ENCODE measurements at places on chromosomes 13 and 19.

GRCh38 chr19:34452723-34453122 lies 24.5 kb downstream of the UBA2 start:
- DNase-seq, result no peak

DNA sequence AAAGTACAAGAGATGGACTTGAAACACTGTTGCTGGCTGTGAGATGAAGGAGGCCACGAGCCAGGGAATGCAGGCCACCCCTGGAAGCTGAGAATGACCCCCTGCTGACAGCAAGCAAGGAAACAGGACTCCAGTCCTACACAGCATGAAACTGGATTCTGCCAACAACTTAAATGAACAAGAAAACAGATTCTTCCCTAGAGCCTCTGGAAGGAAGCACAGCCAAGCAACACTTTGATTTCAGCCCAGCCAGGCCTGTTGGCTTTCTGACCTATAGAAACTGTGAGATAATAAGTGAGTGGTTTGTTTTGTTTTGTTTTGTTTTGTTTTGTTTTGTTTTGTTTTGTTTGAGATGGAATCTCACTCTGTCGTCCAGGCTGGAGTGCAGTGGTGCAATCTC lies 105.3 kb upstream of the CACNA1A start:
- DNase-seq, result no peak

GRCh38 chr13:97318532-97318931 lies 96.4 kb downstream of the MBNL2 start:
- no peak for DNase-seq

DNA sequence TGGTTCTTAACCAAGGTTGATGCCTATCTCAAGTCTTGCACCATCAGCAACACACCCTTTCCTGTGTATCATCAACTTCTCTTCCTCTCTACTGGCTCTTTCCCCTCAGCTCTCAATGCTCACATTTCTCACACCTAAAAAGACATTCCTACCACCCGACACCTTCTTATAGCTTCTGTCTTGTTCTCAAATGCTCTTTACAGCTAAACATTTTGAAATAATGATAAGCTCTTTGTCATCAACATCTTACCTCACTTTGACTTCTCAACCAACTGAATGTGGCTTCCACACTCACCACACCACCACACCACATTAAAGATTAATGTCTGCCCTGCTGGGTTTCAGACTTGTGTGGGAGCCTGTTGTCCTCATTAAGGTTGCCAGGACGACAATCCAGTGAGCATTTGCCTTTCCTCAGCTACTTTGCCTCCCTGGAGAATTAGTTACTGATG lies 67.8 kb downstream of the RXFP2 start:
- DNase-seq, result peak; percentile 54

GRCh38 chr19:29397748-29398147 lies 128.0 kb upstream of the VSTM2B start:
- no peak for DNase-seq

GRCh38 chr19:6088602-6089049 lies 21.7 kb downstream of the RFX2 start:
- no peak for DNase-seq

DNA sequence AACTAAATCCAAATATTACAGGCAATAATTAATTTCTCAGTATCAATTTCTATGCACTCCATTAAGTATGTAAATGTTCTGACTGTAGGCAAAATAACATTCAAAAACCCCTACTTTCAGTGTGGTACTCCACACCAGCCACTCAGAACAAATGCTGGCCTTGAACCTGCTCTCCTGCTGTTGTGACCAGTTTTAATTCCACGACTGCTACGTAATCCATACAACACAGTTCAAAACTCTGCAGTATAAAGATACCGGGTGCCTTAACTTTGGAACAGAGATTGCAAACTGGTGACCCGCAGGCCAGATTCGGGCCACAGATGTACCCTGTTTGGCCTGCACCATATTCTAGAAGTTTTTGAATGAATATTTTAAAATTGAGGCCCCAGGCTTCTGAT lies 30.4 kb downstream of the COL4A1 start:
- DNase-seq, result no peak

DNA sequence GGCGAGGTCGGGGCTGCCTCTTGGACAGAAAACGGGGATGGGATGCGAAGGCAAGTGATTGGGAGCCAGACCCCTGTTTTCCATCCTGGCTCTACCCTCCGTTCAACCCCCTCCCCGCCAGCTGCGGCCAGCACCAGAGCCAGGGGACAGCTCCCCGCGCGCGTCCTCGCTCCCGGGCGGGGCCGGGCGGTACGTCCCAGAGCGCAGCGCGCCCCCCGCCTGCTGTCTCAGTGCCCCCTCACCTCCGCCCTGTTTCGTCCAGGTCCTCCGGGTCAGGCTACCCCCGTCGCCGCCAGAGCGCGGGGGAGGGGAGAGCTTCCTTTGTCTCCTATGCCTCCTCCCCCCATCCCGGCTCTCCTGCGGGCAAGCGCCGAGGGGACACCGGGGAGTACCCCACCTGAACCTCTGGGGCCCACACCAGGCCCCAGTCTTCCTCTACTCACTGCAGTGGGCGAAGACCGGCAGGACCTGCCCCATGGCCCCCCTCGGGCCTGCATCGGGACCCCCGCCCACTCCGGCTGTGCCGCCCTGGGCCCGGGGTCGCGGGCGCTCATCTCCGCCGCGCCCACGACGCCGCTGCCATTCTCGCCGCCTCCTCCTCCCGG lies 396 bp downstream of the RTN2 start:
- peak; percentile 29 for DNase-seq

- no peak for DNase-seq
These were observed 57.1 kb upstream of the RANBP3 start for GRCh38 chr19:6035026-6035425.

GRCh38 chr19:18109733-18110608 lies 12.4 kb downstream of the MAST3 start:
- peak; percentile 48 for DNase-seq

DNA sequence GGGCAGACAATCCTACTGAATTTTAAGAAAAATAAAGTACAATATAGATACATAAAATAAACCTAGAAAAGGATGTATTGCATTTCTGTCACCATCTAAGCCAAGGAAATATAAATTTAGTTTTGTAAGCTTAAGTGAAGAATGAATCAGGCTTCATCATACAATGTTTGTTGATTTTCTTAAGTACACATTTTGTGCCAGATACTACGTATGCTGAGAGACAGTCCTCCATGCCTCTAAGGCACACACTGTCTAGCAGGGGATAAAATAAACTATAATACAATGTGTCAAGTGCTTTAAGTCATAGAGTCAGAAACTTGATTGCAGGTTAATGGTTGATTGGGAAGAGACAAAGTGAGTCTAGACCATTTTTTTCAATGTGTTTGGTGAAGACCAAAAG lies 465.7 kb downstream of the TBC1D4 start:
- no peak for DNase-seq

GRCh38 chr13:26557393-26558073 lies at the start of gene WASF3:
Gene WASF3, plus strand, starts transcription at chr13:26557683. Its CDS starts 84,588 bp downstream, at chr13:26642271.
- DNase-seq, result peak; percentile 28

- DNase-seq, result no peak
These were observed 418.2 kb downstream of the KLF12 start for GRCh38 chr13:73715911-73716510.

DNA sequence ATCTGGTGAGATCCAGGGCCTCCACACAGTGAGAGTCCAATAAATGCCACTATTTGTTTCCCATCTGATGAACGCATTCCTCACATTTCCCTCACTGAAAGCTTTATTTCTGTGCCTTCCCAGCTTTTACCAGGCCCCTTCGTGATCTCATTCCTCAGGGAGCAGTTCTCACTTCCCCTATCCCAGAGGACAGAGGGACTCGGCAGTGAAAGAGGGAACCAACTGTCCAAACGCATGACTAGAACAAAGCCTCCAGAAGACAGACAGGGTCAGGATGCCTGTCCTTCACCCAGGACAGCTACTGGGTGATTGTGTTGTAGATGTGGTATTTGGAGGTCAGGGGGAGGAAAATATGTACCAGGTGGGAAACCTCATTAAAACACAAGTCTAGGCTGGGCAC lies 2.0 kb upstream of the ZBTB45 start:
- no peak for DNase-seq

GRCh38 chr13:107457686-107458085 lies 757.6 kb downstream of the LIG4 start:
- no peak for DNase-seq

DNA sequence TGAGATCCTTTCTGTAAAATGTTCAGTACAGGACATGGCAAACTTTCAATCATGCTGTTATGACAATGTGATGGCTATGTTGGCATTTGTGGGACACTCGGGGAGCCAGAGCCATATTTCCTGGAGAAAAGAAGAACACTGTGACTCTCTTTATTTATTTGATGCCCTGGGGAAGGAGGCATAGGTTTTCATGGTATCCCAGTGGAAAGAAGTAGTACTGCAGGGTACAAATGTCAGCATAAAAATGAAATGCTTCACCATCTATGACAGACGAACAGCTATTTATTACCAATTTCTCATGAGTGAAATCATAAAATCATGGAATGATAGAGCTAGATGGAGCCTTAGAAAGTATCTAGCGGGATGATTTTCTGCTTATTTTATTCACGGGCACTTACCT lies 217.1 kb downstream of the COL4A1 start:
- DNase-seq, result no peak

- DNase-seq, result no peak
These were observed 134.1 kb downstream of the URI1 start for GRCh38 chr19:30076101-30076551.

- no peak for DNase-seq
These were observed 14.1 kb downstream of the PROSER1 start for GRCh38 chr13:39023761-39024160.

- no peak for DNase-seq
These were observed 187.9 kb downstream of the KATNAL1 start for GRCh38 chr13:30119476-30119875.

DNA sequence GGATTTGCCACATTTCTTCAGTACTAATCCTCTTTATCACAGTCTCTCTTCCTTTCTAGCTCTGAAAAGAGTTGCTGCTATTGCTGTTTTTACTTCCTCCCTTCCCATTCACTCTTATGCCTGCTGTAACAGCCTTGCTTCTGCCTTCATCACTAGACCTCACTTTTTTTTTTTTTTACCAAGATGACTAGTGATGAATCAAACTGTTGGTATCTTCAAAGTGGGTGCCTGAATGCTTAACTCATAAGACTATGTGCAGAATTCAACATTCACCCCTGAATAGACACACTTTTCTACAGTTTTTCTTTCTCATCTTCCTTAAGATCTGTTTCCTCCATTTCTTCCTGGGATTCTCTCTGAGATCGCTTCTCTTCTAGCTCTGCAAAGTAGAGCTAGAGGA lies 217.2 kb upstream of the HTR2A start:
- no peak for DNase-seq

GRCh38 chr19:3698974-3699740 lies 1.1 kb downstream of the PIP5K1C start:
- no peak for DNase-seq

GRCh38 chr19:13795595-13796300 lies 505 bp downstream of the ZSWIM4 start:
- DNase-seq, result no peak

GRCh38 chr13:67306742-67307141 lies 76.6 kb upstream of the PCDH9 start:
- no peak for DNase-seq

GRCh38 chr13:27293873-27294515 lies 23.4 kb downstream of the RASL11A start:
- DNase-seq, result peak; percentile 56

GRCh38 chr19:55005684-55006488 lies 32.2 kb downstream of the GP6 start:
- DNase-seq, result peak; percentile 94

DNA sequence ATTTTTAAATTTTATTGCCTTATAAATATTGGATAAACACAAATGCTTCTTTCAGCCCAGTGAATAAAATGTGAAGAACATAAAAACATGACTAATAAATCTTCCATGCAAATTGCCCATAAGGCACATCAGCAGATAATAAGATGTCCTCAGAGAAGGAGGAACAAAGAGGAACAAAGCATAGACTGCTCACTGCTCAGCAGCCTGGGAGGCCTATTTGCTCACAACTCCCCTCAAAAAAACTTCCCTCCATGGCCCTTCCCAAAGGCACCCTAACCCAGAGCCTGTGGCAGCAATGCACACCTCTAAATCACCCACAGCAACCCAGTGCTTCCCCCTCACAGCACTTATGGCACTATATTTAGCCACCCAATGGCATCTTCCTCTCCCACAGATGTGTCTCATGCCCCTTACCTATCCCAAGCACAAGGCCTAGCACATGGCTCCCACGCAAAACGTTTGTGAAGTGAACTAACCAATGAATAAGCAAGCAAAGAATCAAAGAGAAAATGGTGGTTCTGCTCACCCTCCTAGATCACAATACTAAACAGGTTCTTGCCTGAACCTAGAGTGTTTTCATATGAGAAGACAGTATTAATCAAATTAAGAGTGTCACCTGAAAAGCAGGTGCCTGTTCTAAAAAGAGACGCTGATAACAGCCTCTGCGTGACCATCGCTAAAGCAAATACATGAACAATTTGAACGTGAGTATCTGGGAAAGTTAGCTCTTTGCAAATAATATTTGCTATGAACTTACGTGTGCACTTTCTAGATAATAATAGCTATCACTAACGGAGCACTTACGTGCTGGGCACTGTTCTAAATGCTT lies 96.9 kb downstream of the TBC1D4 start:
- no peak for DNase-seq

GRCh38 chr13:74136084-74136658 lies 2.0 kb upstream of the KLF12 start:
- DNase-seq, result peak; percentile 39

- DNase-seq, result no peak
These were observed 1.2 kb downstream of the FRY start for GRCh38 chr13:32032759-32033158.

- DNase-seq, result no peak
These were observed 9.3 kb downstream of the C13orf42 start for GRCh38 chr13:51101636-51102235.

DNA sequence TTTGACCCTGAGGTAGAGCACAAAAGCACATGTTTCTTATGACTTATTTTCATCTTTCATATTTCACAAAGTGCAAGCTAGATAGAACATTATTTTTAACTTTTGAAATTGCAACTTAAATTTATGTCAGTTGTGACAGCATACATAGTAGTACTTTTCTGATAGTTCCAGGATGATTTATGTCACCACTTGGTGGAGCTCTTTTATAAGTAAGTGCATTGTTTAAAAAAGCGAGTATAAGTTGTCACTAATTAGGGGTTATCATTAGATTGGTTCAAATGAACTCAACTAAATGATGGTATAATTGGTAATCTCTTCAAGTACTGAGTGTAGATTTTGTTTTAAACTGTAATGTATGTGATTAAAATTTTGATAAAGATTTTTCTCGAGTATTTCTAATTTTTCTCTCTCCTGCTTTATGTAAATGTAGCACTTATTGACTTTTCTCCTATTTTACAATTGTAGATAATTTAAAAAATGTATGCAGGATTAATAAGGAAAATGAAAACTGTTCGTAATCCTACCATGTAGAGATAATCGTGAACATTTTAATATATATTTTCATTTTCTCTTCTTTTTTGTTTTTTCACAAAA lies 31.1 kb downstream of the RB1 start:
- DNase-seq, result no peak

Data from CD4-positive, alpha-beta T cell treated with Interleukin-4 for 1 hour (primary cell).